Mesendoderm (in vitro differentiated cells): ENCODE measurements at places on chromosomes 4 and X.

DNA sequence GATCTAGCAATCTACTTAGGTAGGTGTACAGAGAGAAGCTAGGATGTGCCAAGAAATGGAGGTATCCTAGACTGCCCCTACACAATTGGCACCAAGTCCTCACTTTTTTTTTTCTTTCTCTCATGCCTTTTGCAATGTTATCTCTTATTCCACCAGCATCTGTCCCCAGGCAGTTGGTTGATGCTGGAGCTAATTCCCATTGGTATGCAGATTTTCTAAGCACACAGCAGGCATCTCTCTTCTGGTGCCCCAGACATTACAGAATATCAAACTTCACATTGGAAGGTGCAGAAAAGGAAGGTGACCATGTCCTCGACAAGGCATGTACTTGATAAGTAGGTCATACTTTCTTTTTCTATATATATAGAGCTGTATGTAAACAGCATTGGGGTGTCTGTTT is 21.6 kb downstream of the LUZP4 start:
- peak; percentile 64 for DNase-seq

- peak; percentile 63 for DNase-seq
These were observed at the start of gene TLR2 for GRCh38 chr4:153684182-153684970. TSS of gene TLR2 (plus strand) at chr4:153684280. CDS start at chr4:153702908, 18,628 bp downstream.

- peak; percentile 31 for DNase-seq
These were observed 66.6 kb downstream of the BLTP1 start for GRCh38 chr4:122218762-122219161.

- no peak for DNase-seq
These were observed 85.0 kb upstream of the FAT1 start for GRCh38 chr4:186808630-186809018.

DNA sequence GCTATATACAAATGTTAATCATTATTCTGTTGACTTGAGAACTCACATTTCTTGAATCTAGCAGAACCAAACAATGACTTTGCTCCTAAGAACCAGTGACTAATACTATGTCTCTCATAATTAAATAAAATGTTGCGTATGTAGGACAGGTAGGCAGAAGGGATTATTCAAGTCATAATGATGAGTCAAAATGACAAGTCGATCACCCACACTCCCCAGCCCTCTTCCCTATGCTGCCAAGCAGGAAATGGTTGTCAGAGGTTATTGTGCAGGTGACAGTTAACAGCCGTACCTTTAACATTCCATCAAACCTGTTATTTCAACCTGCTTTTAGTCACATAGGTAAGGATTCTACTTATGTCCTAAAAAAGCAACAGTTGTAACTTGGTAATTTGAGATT is 22.0 kb upstream of the STK26 start:
- no peak for DNase-seq

DNA sequence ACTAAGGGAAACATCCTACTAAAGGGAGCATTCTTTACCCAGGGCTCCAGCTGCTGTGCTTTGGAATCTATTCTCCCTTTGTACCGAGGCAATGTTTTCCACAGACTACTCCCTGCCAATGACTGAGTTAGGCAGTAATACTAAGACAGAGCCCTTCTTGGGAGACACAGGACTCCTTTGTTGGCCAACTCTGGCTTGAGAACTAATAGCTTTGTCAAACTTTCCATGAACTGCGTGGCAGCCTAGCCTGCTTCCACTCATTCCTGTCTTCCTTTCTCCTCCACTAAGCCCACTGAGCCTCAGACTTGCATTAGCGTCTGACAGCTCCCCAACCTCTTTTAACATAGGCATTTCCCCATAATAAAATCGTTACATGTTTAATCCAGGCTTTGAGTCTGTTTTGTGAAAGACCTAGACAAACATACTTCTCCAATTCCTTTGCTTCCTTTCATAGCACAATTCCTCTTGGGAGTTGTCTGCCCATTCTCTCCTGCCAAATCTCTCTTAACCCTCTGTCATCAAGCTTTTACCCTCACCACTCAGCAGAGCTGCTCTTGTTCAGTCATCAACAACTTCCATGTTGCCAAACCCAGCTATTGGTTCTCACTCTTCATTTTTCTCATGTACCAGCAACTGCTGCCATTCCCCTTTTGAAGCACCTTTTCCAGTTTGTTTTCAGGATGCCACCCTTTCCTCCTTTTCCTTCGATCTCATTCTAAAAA is 300.3 kb upstream of the IGFBP7 start:
- DNase-seq, result no peak

- DNase-seq, result no peak
These were observed 6.1 kb upstream of the SH3BP2 start for GRCh38 chr4:2786794-2787229.

DNA sequence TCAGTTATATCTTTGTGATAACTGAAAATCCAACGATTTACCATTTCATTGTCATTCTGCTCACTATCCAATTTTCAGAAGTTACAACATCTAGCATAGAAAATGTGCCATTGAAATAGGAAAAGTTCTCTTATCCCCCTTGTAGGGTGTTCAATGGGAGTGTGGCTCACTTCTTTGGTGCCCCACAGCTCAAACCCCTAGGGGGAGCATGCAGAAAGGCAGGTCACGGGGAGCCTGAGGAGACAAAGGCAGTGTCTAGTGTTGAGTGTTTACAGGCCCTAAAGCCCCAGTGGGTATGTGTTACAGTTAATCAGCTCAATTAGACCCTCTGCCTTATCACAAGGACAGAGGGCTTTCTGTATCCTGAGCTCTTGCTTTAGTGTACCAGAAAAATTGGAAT is 243.4 kb upstream of the GRID2 start:
- peak; percentile 29 for DNase-seq

GRCh38 chr4:76016393-76016792 is 6.9 kb downstream of the CXCL10 start:
- DNase-seq, result peak; percentile 44

- peak; percentile 9 for DNase-seq
These were observed 100.0 kb upstream of the EOLA2 start for GRCh38 chrX:150038315-150038714.

DNA sequence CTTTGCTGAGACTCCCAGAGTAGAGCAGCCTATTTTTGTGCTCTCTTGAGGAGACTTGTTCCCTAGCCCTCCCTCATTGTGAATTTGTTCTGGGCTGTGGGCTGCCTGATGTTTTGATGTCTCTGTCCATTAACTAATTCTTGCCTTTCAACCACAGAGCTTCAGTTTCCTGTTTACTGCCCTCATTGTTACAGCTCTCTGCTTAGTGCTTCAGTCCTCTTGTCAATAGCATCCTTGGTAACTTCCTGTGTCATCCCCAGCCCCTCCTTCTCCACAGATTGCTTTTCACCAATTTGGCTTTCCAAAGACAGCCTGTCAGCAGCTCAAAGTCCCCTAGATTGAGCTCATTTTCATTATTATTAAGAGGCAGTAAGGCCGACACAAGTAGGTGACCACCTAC is 69.9 kb downstream of the COX7B2 start:
- peak; percentile 41 for DNase-seq

- peak; percentile 14 for DNase-seq
These were observed 3.0 kb downstream of the IL21 start for GRCh38 chr4:122617597-122618593.

GRCh38 chrX:15724911-15725310 is 13.2 kb upstream of the CA5B start:
- no peak for DNase-seq

- DNase-seq, result peak; percentile 6
These were observed 137.2 kb downstream of the MAGEC1 start for GRCh38 chrX:142040906-142041305.

GRCh38 chr4:37434469-37434868 is 189.9 kb downstream of the NWD2 start:
- peak; percentile 32 for DNase-seq

DNA sequence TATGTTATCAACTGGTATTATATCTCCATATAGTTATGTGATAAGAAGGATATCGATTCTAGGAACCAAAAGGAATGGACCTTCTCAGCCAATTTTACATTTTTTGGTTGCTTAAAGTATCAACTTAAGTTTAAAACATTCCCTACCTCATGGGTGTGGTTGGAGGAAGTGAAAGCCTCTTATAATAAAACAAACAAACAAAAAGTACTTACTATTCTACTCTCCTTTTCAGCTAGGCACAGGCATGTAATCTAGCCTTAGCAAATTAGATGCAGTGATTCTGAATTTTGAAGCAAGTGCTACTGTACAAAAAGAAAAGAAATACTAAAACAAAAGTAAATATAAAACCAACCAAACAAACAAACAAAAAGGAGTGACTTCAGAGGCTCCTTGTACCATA is 485.4 kb downstream of the C4orf33 start:
- DNase-seq, result no peak

- DNase-seq, result no peak
These were observed 44.1 kb upstream of the INTS6L start for GRCh38 chrX:135476378-135476777.

DNA sequence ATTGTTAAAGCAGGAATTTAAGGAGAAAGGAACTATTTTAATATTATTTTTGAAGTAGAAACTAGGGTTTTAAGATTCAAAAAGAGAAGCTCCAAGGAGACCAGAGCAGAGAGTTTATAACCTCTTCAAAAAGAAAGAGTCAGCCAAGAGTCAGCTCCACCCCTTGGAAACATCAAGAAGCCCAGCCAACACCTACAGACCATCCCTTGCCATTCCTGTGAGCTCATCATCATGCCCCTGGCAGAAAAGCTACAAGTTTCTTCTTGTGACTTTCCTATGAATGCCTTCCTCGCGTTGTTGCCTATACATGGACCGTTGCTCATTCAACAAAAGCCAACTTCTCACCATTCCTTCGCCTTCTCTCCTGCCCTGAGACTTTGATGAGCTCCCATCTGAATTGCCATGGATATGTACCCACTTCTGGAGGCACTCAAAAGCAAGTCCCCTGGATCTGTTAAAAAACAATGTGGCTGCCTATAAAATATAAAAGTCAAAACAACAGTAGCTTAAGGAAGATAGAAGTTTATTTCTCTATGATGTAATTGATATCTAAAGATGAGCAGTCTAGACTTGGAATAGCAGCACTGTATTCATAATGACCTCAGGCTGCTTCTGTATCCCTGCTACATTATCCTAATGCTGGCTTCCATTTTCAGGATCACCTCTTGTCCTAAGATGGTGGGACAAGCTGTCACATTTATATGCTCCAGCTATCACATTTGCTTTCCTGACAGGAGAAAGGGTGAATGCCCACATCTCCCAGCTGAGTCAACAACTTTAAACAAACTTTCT is 20.3 kb downstream of the PLRG1 start:
- peak; percentile 12 for DNase-seq

- no peak for DNase-seq
These were observed 760.4 kb upstream of the FTHL17 start for GRCh38 chrX:31832263-31832662.

GRCh38 chr4:117577686-117578311 is 456.5 kb upstream of the NDST3 start:
- peak; percentile 64 for DNase-seq

DNA sequence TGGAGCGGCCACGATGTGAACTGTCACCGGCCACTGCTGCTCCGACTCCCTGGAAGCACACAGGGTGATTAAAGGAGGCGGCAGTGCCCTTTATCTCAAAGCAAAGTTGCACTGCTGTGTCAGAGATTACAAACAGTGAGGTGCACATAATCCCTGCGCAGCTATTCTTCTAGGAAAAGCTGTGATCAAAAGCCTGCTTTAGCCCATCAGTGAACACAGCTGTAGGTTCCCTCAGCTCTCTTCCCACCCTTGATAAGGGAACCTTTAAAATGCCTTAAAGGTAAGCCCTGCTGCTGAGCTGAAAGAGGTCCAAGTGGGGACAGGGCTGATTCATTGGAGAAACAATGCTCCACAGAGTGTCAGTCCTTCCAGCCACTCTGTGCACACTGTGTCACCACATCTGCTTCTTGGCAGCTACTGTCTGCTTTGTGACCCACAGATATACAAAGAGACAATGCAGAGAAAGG is 127.6 kb downstream of the EIF4E start:
- peak; percentile 50 for DNase-seq

GRCh38 chrX:115939636-115940160 is 230.8 kb upstream of the AGTR2 start:
- DNase-seq, result no peak

DNA sequence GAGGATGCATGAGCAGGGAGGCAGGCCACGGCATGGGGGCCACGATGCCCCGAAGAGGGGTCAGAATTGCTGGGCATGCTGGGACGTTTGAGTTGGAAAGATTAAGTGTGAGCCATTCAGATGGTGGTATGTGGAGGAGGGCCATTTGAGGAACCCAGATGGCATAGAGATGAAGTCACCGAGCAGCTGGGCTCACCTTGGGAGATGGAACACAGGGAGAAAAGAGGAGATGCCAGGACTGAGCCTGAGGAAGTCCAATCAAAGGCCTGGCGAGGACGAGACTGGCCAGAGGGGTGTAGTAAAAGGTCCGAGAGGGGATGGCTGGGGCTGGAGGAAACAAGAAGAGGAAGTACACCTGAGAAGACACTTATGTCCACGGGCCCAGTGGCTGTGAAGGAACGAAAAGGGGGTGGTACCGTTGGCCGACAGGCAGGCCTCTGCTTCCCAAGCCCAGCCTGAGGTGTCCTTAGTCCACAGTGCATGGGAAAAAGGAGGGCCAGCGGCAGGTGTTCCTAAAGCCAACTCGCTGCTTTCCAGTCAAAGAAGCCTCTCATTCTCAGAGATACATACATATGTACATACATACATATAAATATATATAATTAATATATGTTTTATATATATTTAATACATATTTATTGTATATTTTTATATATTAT is 54.6 kb upstream of the CLCN4 start:
- no peak for DNase-seq

GRCh38 chr4:8744083-8744805 is 127.4 kb downstream of the HMX1 start:
- no peak for DNase-seq

- no peak for DNase-seq
These were observed 373.4 kb downstream of the IL15 start for GRCh38 chr4:142009751-142010150.

DNA sequence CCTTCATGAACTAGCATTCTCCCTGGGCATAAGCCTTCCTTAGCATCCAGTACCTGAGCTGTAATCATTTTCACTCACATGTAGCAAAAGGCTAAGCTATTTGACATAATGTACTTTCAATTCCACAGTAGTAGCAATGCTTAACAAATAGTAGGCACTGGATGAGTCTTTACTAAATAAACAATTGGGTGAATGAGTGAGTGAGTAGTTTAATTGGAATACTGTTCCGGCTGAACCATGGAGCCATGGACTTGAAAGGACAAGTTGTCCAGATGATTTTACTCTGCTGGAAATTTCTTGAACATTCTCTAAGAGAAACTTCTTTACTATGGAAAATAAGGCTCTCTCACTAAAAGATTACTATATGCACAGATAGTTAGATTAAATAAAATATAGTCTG is 159.3 kb downstream of the FAM47B start:
- no peak for DNase-seq

GRCh38 chr4:153616006-153616555 is 68.0 kb upstream of the TLR2 start:
- no peak for DNase-seq

DNA sequence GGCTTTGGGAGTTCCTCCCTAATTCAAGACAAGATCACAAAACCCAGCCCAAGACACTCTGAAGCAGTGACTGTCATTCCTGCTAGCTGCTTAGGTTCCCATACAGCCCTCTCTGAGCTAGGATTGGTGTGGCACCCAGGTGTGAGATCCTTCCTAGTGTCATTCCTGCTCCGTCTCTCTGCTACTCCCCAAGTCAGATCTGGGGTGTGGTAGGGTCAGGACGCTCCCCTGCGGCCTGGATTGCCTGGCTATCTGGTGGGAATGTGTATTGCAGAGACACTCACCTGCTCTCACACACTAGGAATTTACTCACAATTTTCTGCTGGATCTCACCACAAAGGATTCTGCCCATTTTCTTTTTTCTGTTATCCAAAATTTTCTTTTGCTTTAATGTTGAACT is 560.8 kb upstream of the ATOH1 start:
- peak; percentile 82 for DNase-seq
